ENCODE measurements at places on chromosomes 5 and 9. TPM values are rescaled to one million over a fixed set of nuclear protein-coding genes. Genes with fewer than 3 reads are reported as not detected.

PCDHB12 gene
- 0.72 TPM for polyA plus RNA-seq

SPATA6L gene
- polyA plus RNA-seq: 0.59 TPM

TRIM36 gene
- polyA plus RNA-seq: 0.07 TPM

HRH2 gene
- 18.6 TPM for polyA plus RNA-seq

RASGEF1C gene
- polyA plus RNA-seq: 0.50 TPM

PTGS1 gene
- 4.5 TPM for polyA plus RNA-seq

WDR31 gene
- 5.4 TPM for polyA plus RNA-seq

ANKRD18B gene
- 0.68 TPM for polyA plus RNA-seq

ZNG1A gene
- 22.0 TPM for polyA plus RNA-seq

NCS1 gene
- 9.3 TPM for polyA plus RNA-seq

PFN3 gene
- not detected for polyA plus RNA-seq

NDUFS4 gene
- 177 TPM for polyA plus RNA-seq

COL27A1 gene
- polyA plus RNA-seq: 10.3 TPM

OR4F3 gene
- polyA plus RNA-seq: not detected

CEP120 gene
- polyA plus RNA-seq: 4.7 TPM

IFNA4 gene
- polyA plus RNA-seq: not detected

TBCA gene
- 183 TPM for polyA plus RNA-seq

KIAA0825 gene
- polyA plus RNA-seq: 0.43 TPM

SLC30A5 gene
- polyA plus RNA-seq: 32.5 TPM

PCDHGA8 gene
- polyA plus RNA-seq: 1.3 TPM

IL6ST gene
- 40.5 TPM for polyA plus RNA-seq

PCDHA8 gene
- not detected for polyA plus RNA-seq

GAPVD1 gene
- 8.1 TPM for polyA plus RNA-seq

DOCK2 gene
- 1.00 TPM for polyA plus RNA-seq

SHISAL2B gene
- polyA plus RNA-seq: not detected

IL9 gene
- not detected for polyA plus RNA-seq

ABLIM3 gene
- polyA plus RNA-seq: 81.3 TPM

MYOZ3 gene
- polyA plus RNA-seq: 3.3 TPM

NR5A1 gene
- not detected for polyA plus RNA-seq

TIMD4 gene
- 0.07 TPM for polyA plus RNA-seq

HTR1A gene
- polyA plus RNA-seq: not detected

TMEM250 gene
- polyA plus RNA-seq: 16.5 TPM

PRLR gene
- polyA plus RNA-seq: 0.20 TPM

COL15A1 gene
- polyA plus RNA-seq: 22.5 TPM

FCN1 gene
- polyA plus RNA-seq: 1.7 TPM

DND1 gene
- 0.54 TPM for polyA plus RNA-seq

FBP2 gene
- not detected for polyA plus RNA-seq

ISL1 gene
- polyA plus RNA-seq: not detected

CAMK2A gene
- polyA plus RNA-seq: 15.4 TPM

GPR21 gene
- 0.36 TPM for polyA plus RNA-seq

UNC5A gene
- polyA plus RNA-seq: 0.68 TPM

NRARP gene
- 4.2 TPM for polyA plus RNA-seq

DMRT3 gene
- polyA plus RNA-seq: not detected

INIP gene
- 11.1 TPM for polyA plus RNA-seq

PHF24 gene
- 0.07 TPM for polyA plus RNA-seq

MLANA gene
- not detected for polyA plus RNA-seq

ALAD gene
- 39.5 TPM for polyA plus RNA-seq

TRAF1 gene
- polyA plus RNA-seq: 3.9 TPM

IGFBPL1 gene
- polyA plus RNA-seq: 0.25 TPM

LCP2 gene
- polyA plus RNA-seq: 3.0 TPM

SV2C gene
- 0.02 TPM for polyA plus RNA-seq

SPINK6 gene
- not detected for polyA plus RNA-seq

LHX3 gene
- polyA plus RNA-seq: not detected

LRRC26 gene
- not detected for polyA plus RNA-seq

IFNK gene
- polyA plus RNA-seq: not detected
